Activated naive CD4-positive, alpha-beta T cell treated with anti-CD3 and anti-CD28 coated beads, Interleukin-2, amount 50 U/mL, for 72 hours (primary cell): ENCODE measurements at places on chromosomes 7 and 10.

DNA sequence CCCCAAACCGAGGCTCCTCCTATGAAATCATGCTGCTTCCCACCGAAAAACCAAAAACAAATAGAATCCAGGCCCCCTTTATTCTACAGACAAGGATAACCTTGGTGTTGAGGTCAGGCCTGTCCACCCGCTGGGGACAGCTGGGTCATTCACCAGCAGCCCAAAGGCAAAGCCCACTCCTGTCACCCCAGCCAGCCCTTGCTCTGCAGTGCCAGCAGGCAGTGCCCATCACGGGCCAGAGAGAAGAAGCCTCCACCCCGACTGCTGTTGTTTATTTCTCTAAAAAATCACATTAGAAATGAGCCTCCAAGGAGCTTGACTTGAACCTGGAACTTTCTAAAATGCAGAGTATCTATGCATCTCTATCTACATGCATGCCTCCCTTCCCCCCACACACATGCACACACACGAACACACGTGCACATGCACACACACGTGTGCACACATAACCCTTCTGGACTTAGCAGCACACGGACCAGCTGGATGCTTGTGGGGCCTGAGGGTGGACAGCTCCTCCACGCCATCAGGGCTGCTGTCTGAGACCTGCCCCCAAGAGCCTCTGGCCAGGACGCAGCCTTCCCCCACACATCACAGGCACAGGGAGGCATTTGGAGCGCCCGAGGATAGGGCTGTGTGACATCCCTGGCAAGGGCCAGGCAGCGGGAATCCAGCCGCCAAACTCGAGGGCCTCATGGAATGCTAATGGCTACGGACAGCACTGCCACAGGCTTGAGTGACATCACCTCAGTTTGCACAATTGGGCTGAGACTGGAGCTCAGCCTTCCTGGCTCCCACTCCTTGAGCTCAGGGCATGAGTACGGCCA, 22.8 kb downstream of the PRKAG2 start:
- no peak for DNase-seq

- DNase-seq = no peak
These were observed 1.7 kb upstream of the SYCE1 start for GRCh38 chr10:133567119-133567518.

GRCh38 chr7:120662291-120662690, 195.7 kb downstream of the TSPAN12 start:
- no peak for DNase-seq

- no peak for DNase-seq
These were observed 65.6 kb upstream of the MKI67 start for GRCh38 chr10:128191847-128192246.

GRCh38 chr10:72093450-72093849, 5.1 kb upstream of the SPOCK2 start:
- DNase-seq = no peak

- DNase-seq = no peak
These were observed 20.9 kb upstream of the ACSL5 start for GRCh38 chr10:112353046-112353445.
